Upper lobe of right lung (tissue), 1 donor: ENCODE measurements at places on chromosomes 16 and 17. TPM values are rescaled to one million over a fixed set of nuclear protein-coding genes. Genes with fewer than 3 reads are reported as not detected.

ZNF750 gene
- total RNA-seq = 5.6 TPM

LCMT1 gene
- 31.7 TPM for total RNA-seq

DNA sequence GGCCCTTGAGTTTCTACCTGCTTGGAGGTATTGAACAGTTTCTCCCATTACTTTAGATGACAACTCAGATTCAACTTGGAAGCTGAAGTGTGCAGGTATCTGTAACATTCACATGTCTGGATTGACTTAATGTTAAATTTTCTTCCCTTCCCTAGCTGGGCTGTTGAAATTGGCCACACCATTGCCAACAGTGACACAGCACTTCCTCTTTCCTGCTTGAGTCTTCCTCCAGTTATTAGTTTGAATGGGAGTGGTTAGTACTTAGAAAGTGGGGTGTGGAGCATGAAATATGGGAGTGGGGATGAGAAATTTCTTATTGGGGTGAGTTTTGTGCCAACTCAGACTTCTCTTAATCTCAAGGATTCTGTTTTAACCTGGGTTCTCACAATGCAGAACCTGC, 454.9 kb downstream of the KCNJ2 start:
- DNase-seq = no peak

- no peak for DNase-seq
Observed at GRCh38 chr17:41943492-41943891, 13.1 kb downstream of the ODAD4 start.

DNA sequence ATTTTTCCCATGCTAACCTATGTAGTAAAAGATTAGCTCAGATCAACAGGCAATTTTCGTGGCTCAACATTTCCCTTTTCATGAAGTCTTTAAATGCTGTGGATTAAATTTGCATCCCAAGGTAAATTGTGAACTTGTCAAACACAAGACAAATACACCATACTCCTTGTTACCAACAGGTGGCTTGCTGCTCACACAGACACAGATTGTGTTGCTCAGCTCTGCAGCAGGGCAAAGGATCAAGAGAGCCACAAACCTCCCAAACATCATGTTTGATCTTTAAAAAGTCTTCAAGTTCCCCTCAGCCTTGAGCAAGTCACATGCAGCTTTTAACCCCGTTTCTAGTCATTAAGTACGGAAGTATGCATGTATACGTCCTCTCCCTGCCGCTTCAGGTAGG, 119.6 kb upstream of the CNTNAP4 start:
- no peak for DNase-seq

DNA sequence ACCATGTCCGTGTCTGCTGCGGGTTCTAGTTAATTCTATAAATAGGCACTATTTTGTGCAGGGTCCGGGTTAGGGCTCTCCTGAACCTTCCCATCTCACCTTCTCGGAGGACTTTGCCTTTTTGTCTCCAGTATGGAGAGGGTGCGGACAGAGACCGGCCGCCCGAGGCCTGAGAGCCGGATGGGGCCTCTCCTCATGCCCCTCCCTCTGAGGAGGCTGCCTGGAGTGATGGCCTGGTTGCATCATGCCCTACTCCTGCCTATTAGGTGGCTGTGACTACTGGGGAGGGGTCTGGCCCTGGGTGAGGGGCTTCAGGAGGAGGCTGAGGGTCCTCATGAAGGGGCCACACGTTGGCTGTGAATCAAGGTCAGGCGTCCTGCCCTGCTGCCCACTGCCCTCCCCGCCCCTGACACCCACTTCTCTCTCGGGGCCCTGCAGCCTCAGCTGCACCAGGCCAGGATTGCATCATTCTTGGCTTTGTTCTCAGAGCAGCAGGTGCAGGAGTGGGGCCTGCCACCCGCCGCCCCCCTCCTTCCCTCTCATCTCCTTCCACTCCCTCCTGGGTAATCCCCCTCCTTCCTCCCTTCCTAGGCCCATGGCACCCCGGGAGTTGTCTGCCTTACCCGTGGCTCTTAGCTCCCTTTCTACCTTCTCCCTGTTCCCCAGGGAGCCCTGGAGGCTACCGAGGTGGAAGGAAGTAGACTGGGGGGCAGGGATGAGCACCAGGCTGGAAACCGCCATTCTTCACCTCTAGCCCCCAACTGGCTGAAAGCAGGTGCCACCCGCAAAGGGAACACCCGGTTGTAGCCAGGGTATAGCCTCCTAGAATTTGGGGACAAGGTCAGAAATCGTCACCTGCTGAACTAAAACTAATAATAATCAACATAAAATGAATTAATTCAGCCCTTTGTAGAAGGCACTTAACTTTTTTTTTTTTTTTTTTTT, 12.7 kb upstream of the ARHGAP23 start:
- peak; percentile 86 for DNase-seq

DNA sequence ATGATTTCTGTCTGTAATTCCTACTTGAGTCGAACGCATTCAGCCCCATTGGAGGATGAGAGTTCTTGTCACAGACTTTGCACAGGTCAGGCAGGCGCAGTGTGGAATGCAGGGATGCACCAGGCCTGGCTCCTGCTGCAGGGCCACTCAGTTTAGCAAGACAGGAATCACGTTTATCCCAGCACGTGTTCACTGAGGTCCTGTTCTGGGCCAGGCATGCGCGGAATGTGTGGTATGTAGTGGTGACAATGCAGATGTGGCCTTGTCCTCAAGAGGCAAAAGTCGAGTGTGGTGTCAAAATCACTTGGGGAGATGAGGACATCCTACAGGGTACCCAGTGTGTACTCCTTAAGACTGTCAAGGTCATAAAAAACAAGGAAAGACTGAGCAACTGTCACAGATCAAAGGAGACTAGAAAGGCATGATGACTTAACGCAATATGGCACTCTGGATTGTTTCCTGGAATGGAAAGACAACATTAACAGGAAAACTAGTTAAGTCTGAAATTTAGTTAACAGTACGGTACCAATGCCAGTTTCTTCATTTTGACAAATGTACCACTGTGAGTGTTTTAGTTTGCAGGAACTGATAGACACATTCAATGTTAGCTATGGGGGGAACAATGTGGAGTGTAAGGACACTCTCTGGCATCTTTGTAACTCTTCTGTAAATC, 121.5 kb upstream of the ADAMTS18 start:
- DNase-seq = no peak

SPNS2 gene
- 67.0 TPM for total RNA-seq

DNA sequence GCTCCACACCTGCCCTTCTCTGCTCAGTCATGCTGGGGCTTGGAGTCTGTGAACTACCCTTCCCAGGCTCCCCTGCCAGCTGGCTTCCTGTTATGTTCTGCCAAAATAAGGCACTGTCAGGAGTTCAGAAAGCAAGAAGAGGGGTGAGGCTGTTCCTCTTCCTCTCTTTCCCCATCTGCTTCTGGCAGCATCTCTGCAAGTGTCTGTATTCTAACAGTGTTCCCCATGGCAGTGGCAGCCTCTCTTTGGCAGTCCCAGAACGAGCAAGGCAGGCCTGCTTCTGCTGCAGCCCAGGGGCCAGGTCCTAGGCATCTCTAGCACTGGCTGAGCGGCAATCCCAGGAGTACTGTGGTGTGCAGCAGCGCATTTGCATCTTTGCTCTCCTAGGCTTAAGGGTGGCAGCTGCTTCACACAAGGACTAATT, 219.1 kb downstream of the STX8 start:
- DNase-seq = no peak

DNA sequence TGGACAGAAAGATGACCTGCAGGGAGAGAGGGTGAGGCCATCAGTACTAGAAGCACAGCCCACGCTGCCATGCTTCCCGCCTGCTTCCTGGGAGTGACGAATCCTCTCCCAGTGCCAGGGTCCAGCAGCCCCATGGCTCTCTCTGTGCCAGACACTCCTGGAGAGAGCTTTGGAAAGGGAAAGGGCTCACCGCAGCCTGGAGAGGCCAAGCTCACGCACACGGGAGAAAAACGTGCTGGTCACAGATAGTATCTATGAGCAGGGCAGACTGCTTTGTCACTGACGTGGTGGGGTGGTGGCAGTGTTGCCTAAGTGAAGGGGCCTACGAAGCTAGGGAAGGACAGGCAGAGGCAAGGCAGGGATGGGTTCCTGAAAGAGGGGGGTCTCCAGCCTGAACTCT, 5.4 kb downstream of the WBP2 start:
- DNase-seq = no peak

ZNF652 gene
- 49.8 TPM for total RNA-seq

GRCh38 chr17:12800855-12801365, 11.6 kb downstream of the ARHGAP44 start:
- no peak for DNase-seq

- DNase-seq = peak; percentile 84
Observed at GRCh38 chr16:2881783-2882649, 999 bp upstream of the FLYWCH2 start.

- DNase-seq = no peak
Observed at GRCh38 chr17:51013322-51013721, 107.3 kb downstream of the SPAG9 start.

UNC13D gene
- total RNA-seq = 145 TPM

CCL14 gene
- 110 TPM for total RNA-seq

DNA sequence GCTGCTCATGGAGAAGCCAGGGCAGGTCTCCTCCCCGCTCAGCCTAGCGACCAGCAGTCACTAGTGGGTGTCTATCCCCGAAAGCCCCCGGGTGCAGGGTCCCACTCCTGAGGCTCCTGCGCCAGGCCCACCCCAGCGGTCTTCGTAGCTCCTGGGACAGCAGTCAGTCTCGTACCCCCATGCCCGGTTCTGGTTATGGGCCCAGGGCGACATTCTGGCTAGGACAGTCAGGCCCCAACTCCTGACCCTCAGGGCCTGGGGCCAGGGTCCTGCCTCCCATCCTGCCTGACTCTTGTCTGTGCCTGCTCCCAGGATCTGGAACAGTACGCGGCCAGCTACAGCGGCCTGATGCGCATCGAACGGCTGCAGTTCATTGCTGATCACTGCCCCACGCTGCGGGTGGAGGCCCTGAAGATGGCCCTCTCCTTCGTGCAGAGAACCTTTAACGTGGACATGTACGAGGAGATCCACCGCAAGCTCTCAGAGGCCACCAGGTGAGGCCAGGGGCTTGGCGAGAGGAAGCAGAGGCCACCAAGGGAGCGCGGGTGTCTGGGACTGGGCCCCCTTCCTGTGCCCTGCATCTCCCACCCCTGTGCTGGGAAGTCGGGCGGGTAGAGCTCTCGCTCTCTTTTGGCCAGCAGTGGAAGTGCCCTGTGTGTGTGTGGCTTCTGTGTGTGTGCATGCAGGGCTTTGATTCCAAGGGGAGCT, 2.0 kb downstream of the GPS1 start:
- no peak for DNase-seq

GRCh38 chr16:1537138-1537577, 3.7 kb downstream of the TMEM204 start:
- peak; percentile 62 for DNase-seq

NPIPB13 gene
- 19.9 TPM for total RNA-seq

- no peak for DNase-seq
Observed at GRCh38 chr17:29102046-29102445, 59.1 kb downstream of the PIPOX start.

GLIS2 gene
- 34.1 TPM for total RNA-seq

- DNase-seq = peak; percentile 61
Observed at GRCh38 chr17:358491-359151, 6.0 kb upstream of the RPH3AL start.

PRKCB gene
- total RNA-seq = 25.2 TPM

GRCh38 chr17:37737971-37738370, 6.9 kb downstream of the HNF1B start:
- no peak for DNase-seq

MMD gene
- total RNA-seq = 16.0 TPM

DNA sequence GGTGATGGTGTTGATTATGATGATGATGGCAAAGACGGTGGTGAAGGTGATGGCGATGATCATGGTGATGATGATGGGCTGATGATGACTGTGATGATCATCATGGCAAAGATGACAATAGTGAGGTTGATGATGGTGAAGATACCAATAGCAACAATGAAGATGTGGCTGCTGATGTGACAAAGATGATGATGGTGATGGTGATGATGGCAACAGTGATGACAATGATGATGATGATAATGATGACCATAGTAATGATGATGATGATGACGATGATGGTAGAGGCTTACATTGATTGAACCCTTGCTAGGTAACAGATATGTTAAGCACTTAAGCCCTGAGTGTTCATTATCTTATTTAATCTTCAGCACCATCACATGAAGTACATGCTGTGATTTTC, 363.8 kb upstream of the HSBP1 start:
- no peak for DNase-seq

- DNase-seq = no peak
Observed at GRCh38 chr17:50920041-50920410, 53.9 kb upstream of the TOB1 start.

- no peak for DNase-seq
Observed at GRCh38 chr16:56514845-56515244, 5.0 kb downstream of the BBS2 start.

DNA sequence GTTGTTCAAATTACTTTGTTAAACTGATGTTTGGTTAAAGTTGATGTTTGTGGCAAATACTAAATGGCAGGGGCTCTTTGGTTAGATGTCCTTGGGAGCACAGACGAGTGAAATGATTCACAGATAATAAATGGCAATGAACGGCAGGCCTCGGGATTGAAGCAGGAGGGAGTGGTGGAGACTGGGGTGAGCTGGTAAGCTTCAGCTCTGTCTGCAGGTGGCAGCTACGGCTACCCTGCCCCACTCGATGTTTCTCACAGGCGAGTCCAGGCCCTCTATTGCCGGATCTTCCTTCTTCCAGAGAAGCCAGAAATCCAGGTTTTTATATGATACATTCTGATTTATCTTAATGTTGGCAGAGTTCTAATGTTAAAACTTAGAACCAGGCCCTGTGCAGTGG, 144.8 kb upstream of the CACNG5 start:
- DNase-seq = no peak

WNT9B gene
- total RNA-seq = 2.0 TPM

TBC1D3E gene
- total RNA-seq = not detected

MAF gene
- total RNA-seq = 66.4 TPM

C16orf89 gene
- 201 TPM for total RNA-seq

NPIPB2 gene
- 6.3 TPM for total RNA-seq

VASN gene
- 20.3 TPM for total RNA-seq

- no peak for DNase-seq
Observed at GRCh38 chr17:29383686-29384085, 6.5 kb upstream of the TAOK1 start.

HIC1 gene
- total RNA-seq = 20.8 TPM

DNA sequence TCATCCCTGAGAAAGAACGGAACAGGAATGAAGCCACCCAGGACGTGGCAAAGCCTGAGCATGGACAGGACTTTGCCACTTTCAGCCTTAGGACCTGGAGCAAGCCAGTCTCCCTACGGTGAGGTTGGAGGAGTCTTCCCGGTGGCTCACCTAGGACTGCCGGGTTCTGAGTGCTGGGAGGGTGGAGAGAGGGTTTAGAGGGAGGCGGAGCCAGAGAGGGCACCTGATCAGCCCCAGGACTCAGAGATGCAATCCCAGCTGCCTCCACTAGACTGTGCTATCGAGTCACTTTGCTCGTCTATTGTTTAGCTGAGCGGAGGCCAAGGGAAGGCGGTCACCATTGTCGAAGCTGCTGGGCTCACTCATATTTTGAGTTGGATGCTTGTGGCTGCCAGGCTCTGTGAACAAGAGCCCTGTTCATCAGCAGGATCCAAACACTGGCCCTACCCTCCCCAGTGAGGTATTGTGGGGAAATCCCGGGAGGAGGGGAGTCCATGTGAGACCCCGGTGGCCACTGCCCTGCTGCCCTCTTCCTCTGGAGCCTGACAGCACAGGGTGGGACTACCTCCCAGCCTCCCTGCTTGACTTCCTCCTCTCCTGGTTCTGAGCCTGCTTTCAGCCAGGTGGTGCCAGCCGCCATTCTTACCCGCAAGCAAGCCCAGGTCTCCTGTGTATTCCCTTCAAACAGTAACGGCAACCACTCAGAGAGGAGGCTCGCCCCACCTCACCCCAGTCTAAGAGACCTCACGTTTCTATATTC, 7.0 kb downstream of the KRT14 start:
- peak; percentile 77 for DNase-seq
